Melanocyte of skin (primary cell): ENCODE measurements at places on chromosomes 5 and 9. TPM values are rescaled to one million over a fixed set of nuclear protein-coding genes. Genes with fewer than 3 reads are reported as not detected.

PARP8 gene
- 23.3 and 35.1 TPM in 2 replicates for total RNA-seq

SARDH gene
- 3.4 and 7.3 TPM in 2 replicates for total RNA-seq

SCGB3A1 gene
- total RNA-seq: not detected in 2 replicates

PCDHB5 gene
- total RNA-seq: 0.15 TPM in 1 of 2 replicates, not detected in the other

OBP2B gene
- not detected in 2 replicates for total RNA-seq

AQP3 gene
- 0.77 TPM in 1 of 2 replicates, not detected in the other for total RNA-seq

F12 gene
- 2.3 and 2.8 TPM in 2 replicates for total RNA-seq

OLFM1 gene
- 15.1 and 15.3 TPM in 2 replicates for total RNA-seq

ESM1 gene
- total RNA-seq: not detected in 2 replicates

SLC34A1 gene
- under 0.01 and 0.15 TPM in 2 replicates for total RNA-seq

PAM gene
- 67.4 and 69.8 TPM in 2 replicates for total RNA-seq

IRX2 gene
- total RNA-seq: under 0.01 and 0.15 TPM in 2 replicates

GFRA3 gene
- total RNA-seq: 0.67 and 1.4 TPM in 2 replicates

IFT74 gene
- 13.8 and 18.5 TPM in 2 replicates for total RNA-seq

BAG1 gene
- 27.3 and 30.7 TPM in 2 replicates for total RNA-seq

SGCD gene
- 116 and 222 TPM in 2 replicates for total RNA-seq

ZFP62 gene
- 12.0 and 15.4 TPM in 2 replicates for total RNA-seq

TMC1 gene
- not detected in 2 replicates for total RNA-seq

RNF180 gene
- total RNA-seq: 4.0 and 5.3 TPM in 2 replicates

TBCA gene
- 86.7 and 151 TPM in 2 replicates for total RNA-seq

IFNE gene
- total RNA-seq: under 0.01 TPM in 1 of 2 replicates, not detected in the other

KDM3B gene
- 49.6 and 67.6 TPM in 2 replicates for total RNA-seq

PRPF4 gene
- 49.3 and 49.5 TPM in 2 replicates for total RNA-seq

SLCO6A1 gene
- not detected in 2 replicates for total RNA-seq

LRRC70 gene
- 1.00 and 1.7 TPM in 2 replicates for total RNA-seq

PCDHGB3 gene
- total RNA-seq: 1.00 and 1.5 TPM in 2 replicates

TRIM7 gene
- 4.2 and 7.3 TPM in 2 replicates for total RNA-seq

PPP2R2B gene
- 1.4 and 2.9 TPM in 2 replicates for total RNA-seq

CENPH gene
- 12.3 and 16.7 TPM in 2 replicates for total RNA-seq

ARID3C gene
- total RNA-seq: under 0.01 TPM in 1 of 2 replicates, not detected in the other

CNTNAP3B gene
- total RNA-seq: 0.33 and 6.8 TPM in 2 replicates

C5orf58 gene
- total RNA-seq: not detected in 2 replicates

SLC31A2 gene
- total RNA-seq: 6.3 and 10.0 TPM in 2 replicates

F2RL2 gene
- under 0.01 TPM in 1 of 2 replicates, not detected in the other for total RNA-seq

ZNF300 gene
- total RNA-seq: 2.4 and 5.5 TPM in 2 replicates

DOCK2 gene
- 0.36 and 0.69 TPM in 2 replicates for total RNA-seq

KCNV2 gene
- total RNA-seq: not detected in 2 replicates

LPAR1 gene
- 0.34 and 2.2 TPM in 2 replicates for total RNA-seq

PCDHGB2 gene
- 0.46 and 0.67 TPM in 2 replicates for total RNA-seq

NR2F1-AS1 gene
- 0.15 and 0.67 TPM in 2 replicates for total RNA-seq
